ENCODE measurements at places on chromosomes 4 and X. TPM values are rescaled to one million over a fixed set of nuclear protein-coding genes. Genes with fewer than 3 reads are reported as not detected.
A peak's percentile ranks its signal among the peaks of the same experiment; 100 is the strongest.

DNA sequence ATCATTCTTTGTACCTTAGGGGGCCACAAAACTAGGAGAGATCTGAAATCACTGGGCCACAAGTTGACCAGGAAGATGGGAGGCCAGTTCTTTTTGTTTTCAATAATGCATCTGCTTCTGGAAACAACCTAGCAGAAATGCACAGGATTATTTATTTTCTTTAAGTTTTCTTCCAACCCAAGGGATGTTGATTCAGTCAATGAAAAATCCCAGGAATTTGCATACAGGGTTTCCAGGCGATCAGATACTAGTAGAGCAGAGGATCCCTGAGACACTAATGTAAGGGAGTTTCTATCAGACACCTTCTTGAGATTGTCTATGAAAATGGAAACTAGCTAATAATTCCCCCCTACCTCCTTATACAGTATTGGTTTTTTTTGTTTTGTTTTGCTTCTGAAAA lies 7.4 kb downstream of the ATOH1 start:
- H3K4me3 ChIP-seq = no peak overlapping the region
- H3K36me3 ChIP-seq = no peaks in the 10 kb centered on the region
- H3K27ac ChIP-seq = no peak overlapping the region
- H3K4me1 ChIP-seq = no peaks in the 10 kb centered on the region

The MAGEA9B gene
- not detected for total RNA-seq

DNA sequence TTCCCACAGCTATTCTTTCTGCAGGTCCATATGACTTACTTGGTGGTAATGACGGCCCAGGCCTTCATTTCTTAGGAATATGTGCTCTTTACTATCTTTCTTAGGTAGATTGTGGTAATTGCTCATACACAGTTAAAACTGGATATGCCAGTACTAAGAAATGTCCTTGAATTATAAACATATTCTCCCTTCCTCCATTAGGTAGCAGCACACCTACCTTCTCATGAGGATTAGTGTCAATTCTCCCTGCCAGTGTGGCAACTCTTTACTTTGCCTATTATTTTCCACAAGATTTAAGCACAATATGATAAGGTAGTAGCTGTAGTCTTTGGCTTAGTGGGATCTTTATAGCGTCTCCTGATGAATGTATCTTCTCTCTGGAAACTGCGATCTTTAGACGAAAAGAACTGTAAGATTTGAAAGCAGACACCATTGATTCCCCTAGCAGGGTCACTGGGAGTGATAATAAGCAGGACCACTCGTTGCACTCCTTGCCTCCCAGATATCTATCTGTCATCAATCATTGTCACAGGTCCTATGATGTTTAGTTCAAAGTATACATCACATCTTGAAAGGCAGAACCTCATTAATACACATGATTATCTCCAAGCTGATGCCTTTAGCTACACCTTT lies 1240.7 kb downstream of the C4orf33 start:
- no peak overlapping the region for H3K27ac ChIP-seq
- no peak overlapping the region for H3K4me3 ChIP-seq
- no peaks in the 10 kb centered on the region for H3K27me3 ChIP-seq
- no peak for DNase-seq
- H3K36me3 ChIP-seq = no peaks in the 10 kb centered on the region

The AMTN gene
- total RNA-seq = not detected

DNA sequence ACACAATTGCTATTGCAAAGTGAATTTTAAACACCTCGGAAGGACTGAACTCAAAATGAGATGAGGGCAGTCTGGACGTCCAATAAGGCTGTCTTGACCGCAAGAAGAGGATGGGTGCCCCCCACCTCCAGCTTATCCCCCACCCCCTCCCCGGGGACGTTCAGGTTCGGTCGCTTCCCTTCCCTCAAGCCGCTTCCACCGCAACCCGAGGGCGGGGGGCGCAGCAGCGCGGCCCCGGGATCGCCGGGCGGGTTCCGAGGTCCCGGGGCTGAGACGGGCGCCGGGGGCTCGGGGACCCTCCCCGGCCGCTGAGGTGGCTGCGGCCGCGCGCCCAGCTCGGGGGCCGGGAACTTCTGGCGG lies 480 bp downstream of the USP46 start:
- peak overlapping the region; percentile 96 for H3K4me3 ChIP-seq
- no peaks in the 10 kb centered on the region for H3K27me3 ChIP-seq
- peak overlapping the region; percentile 94 for H3K27ac ChIP-seq

DNA sequence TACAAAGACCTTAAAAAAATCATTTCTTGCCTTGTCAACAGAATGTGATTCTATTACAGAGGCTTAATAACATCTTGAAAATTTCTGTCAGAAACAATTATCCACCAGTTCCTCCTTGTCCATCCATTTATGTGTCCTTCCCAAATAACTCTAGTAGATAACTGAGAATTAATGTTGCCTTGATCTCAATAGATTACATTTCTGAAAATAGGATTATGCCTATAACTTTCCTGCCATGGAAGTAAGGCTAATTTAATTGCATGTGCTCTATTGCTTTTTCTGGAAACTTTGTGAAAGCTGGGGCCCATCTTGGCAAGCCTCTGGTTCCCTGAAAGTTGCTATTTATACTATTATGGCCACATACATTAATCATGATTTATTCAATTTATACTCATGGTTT lies 76.2 kb upstream of the UNC5C start:
- no peak overlapping the region for H3K4me3 ChIP-seq
- H3K36me3 ChIP-seq = no peaks in the 10 kb centered on the region
- H3K27me3 ChIP-seq = no peaks in the 10 kb centered on the region
- no peak for DNase-seq
- no peak overlapping the region for H3K27ac ChIP-seq

Data from vagina (tissue), 2 donors.